AML-193 (cell line): ENCODE measurements at places on chromosomes 5 and 9.
A peak's percentile ranks its signal among the peaks of the same experiment; 100 is the strongest.

DNA sequence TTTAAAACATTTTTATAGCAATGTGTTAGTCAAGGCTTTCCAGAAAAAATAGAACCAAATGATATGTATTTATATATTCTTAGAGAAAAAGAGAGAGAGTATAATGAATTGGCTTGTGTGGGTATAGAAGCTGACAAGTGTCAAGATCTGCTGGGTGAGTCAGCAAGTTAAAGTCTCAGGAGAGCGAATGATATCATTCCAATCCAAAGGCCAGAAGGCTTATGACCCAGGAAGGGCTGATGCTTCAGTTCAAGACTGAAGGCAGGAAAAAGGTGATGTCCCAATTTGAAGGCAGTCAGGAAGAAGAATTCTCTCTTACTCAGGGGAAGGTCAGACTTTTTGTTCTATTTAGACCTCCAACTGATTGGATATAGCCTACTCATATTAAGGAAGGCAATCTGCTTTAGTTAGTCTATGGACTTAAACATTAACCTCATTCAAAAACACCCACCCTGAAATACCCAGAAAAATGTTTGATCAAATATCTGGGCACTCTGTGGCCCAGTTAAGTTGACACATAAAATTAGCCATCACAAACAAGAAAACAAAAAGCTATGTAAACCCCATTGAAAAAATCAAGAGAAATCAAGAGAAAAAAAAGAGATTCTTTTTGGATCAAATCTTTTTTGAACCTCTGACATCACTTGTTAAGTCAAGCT, 189.6 kb downstream of the PIK3R1 start:
- no peak for DNase-seq

DNA sequence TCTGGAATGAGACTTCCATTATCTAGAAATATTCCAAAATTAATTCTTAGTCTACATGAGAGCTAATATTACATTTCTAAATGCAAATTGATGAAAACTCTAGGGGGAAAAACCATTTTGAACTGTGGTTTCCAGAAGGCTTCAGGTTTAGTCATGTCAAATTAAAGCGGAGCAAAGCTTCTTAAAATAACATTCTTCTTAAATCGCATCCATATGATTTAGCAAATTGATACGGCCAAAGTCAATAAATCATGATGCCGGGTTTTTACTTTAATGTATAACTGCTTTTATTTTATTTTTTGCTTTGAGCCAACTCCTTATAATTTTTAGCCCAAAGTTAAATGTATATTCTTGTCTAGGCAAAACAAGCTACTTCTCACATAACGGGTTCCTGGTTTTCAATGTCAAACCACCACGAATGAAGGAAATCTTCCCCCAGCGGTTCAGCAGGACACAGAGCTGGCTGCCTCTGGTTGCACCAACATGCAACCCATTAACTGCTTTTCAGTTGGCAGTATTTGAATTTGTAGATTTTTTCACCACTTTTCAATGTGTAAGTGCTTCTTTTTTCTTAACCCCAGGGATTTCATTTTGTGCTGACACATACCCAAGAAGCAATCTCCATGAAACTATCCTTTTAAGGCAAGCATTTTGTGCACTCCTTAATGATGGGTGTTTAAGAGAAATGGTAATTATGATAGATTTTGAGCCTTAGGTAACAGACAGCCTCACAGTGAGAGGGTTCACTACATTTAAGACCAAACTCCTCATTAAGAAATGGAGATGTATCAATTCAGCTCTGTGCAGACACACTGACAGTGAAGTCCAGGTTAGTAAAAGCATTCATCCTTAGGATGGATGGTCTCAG, 35.5 kb downstream of the EFNA5 start:
- DNase-seq = no peak

DNA sequence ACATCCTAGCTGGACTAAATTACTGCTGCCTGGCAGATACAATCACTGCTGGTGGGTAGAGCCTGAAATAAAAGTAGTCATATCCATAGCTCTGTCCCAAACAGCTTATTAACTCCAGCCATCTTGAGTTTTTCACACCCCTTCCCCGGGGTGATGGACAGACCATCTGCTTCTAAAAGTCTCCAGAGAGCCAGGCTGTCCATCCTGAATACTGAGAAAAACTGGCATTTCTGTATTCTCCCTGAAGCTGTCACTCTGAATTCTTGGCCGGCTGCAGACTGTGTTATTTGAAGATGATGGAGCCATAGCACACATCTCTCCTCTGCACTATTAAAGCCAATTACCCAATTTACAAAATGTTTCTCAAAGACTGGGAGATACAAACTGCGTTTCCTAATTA, 118.6 kb downstream of the GABBR2 start:
- no peak for DNase-seq

- DNase-seq = no peak
These were observed 407.7 kb upstream of the GRAMD2B start for GRCh38 chr5:126015235-126016181.

- DNase-seq = peak; percentile 95
These were observed 4.9 kb downstream of the SMIM3 start for GRCh38 chr5:150783422-150783928.

DNA sequence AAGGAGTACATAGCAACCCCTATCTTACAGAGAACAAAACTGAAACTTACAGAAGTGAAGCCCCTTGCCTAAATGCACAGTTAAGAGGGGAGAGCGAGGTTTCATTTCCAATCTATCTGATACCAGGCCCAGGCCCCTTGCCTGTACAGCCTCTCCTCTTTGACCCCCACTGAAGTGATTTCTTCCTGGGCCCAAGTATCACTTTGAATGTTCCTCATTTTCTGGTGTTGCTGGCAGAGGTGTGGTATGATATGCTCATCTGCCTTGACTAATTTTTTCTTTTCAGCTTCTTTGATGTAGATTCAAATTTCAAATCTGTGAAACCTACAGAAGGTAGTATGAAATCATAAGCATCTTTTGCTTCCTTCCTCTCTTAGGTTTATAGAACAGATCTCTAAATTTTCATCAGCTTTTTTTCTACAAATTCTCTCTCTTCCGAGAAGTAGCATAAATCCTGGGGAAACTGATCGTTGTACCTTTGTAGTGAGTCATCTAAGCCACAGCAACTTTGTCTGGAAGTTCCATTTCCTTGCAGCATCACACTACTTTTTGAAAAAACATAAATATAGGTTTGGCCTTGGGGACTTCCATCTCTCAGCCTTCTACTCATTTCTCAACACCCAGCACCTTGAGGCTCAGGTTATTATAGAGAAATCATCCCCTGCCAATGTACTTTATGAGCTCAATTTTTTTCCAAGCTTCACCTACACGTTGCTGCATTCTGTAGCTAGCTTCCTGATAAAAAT, 402.4 kb upstream of the PTGER4 start:
- no peak for DNase-seq

GRCh38 chr5:16480821-16481538, 15.4 kb upstream of the ZNF622 start:
- DNase-seq = no peak

DNA sequence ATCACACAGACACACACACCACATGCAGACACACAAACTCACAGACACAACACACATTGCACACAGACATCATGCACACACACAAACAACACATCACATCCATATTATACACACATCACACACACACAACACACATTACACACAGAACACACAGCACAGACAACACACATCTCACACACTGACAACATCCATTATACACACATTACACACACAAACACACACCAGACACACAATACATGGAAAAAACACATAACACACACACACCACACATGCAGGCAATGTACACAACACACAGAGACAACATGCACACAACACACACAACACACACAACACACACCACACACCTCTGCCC, 4.8 kb upstream of the CCDC187 start:
- no peak for DNase-seq

DNA sequence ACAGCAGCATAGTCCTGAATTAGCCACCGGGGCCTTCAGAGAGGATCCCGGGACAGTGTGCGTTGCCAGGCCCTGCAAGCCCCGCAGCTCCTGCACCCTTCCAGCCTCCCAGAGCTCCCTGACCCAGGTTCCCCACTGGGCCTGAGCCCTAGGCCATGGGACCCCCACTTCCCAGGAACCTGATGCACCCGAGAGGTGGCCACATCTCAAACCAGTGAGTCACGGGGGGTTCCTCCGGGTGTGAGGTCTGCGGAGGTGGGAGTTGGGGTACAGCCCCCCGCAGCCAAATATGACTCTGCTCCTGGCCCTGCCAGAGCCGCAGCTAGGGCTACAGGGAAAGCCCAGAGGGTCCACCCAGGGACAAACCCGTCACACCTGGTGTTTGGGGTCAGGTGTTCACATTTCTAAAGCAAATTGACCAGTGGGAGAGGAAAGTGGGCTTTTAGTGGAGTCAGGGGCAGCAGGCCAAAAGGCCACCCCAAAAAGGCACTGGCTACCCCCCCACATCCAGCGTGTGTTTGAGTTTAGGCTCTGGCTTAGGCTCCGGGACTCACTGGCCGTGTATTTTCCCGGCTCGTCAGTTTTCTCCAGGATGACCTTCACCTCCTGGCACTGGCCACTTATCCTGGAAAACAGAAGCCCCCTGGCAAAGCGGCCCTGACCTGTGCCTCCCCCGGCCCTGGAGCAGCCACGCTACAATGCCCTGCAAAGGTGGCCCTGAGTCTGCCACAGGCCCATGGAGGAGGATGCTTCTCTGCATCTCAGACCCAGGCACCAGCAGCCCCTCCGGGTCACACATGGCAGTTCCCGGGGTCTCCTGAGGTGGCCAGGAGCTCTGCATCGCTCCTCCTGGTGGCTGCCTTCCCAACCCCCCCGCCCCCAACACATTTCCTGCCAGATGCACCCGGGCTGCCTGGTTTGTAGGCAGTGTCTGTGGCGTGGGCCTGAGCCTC, 17.4 kb upstream of the OBP2B start:
- DNase-seq = no peak

- no peak for DNase-seq
These were observed 24.5 kb downstream of the PCSK5 start for GRCh38 chr9:75914883-75915452.

DNA sequence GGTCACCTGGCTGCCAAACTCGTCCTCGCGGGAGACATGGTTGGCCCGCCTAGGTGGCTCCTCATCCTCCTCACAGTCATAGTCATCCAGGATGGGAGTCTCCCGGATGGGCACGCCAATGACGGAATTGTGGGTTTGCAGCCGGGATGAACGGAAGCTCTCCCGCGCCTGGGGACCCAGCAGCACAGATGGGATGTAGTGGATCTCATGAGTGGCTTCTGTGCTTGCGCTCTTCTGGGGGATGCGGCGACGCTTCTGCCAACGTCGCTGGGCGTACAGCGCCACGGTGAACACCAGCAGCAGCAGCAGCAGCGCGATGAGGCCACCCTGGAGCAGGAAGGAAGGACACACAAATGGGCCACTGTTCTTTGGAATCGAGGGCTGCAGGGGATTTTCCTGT, 200.4 kb downstream of the ASTN2 start:
- DNase-seq = no peak

GRCh38 chr9:89523948-89524347, 26.0 kb upstream of the SEMA4D start:
- no peak for DNase-seq

DNA sequence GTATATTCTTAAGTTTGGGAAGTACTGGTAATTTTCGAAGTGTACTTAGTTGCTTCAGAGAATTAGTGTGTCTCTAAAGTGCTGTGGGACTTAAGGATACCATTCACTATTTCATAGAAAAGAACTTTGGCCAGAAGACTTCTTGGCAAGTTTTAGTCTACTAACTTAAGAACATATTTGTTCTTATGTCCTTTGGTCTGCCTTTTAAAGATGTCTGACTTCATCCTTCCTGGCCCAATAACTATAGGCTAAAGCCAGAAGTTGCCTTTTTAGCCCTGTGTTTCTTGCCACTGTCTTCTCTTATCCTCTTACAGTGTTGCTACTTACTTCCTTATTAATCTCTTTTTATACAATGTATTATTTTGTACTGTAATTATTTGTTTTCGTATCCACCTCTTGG, 6.3 kb downstream of the RBM27 start:
- no peak for DNase-seq

DNA sequence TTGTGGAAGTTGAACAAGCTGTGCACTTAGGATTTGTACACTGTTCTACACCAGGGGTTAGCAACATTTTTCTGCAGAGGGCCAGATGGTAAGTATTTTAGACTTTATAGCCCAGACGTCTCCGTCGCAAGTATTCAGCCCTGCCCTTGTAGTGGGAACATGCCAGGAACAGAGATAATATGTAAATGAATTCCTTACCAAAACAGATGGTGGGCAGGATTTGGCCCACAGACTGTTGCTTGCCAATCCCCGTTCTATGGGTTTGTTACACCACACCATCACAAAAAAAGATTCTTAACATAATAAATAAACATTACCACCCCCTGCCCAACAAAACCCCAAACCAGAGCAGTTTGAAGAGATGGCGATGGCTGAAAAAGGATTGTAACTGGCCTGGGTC, 74.3 kb downstream of the AMBP start:
- no peak for DNase-seq

- DNase-seq = no peak
These were observed 639 bp upstream of the SLC2A8 start for GRCh38 chr9:127396253-127396807.

DNA sequence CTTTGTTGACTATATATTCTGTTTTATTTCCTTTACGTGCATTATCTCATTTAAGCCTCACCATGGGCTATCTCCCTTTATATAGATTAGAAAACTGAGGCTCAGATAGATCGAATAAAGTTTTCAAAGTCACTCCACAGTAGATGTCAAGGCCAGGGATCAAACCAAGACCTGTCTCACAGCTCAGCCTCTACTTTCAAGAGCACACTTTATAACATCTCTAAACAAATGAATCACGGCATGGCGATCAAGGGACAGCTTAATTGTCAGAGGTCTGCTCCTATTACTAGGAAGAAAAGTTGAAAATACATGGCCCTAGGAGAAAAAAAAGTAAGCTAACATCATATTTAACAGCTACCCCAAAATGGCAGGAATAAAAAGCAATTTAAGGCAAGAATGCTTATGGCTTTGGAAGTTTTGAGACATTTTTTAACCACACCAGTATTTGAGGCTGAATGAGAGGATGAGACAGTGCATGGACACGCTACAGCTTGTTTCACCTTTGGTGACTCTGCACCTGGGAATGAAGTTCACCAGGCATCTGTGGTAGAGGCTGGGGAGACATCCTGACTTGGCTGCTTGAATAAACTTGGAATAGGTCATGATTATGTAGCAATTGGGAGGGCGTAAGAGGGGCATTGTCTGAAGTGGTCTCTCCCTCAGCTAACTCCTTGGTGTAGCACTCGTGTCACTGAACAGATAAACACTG, 486.8 kb upstream of the WWC1 start:
- no peak for DNase-seq

DNA sequence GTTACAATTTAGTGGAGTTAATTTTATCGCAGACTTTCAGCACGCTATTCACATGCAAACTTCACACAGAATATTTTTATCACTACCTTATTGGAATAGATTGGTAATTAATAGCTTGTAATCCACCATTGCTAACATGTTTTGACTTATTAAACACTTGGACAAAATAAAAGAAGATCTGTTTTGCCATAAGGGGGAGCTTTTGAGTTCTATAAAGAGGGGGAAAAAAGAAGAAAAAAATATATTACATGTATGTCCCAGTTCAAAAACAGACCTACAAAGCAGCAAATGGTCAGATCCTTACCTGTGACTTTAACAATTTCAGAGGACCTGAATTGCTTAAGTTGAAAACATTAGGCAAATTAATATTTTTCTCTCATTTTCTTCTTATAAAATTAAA, 1.2 kb upstream of the PAPPA start:
- peak; percentile 4 for DNase-seq

GRCh38 chr9:95316794-95317118, 753 bp downstream of the FANCC start:
- peak; percentile 28 for DNase-seq
